ENCODE measurements at places on chromosomes 7 and 10.
A peak's percentile ranks its signal among the peaks of the same experiment; 100 is the strongest.

- no peak for DNase-seq
Measured at GRCh38 chr10:79090134-79090803, 21.5 kb downstream of the ZMIZ1 start.

DNA sequence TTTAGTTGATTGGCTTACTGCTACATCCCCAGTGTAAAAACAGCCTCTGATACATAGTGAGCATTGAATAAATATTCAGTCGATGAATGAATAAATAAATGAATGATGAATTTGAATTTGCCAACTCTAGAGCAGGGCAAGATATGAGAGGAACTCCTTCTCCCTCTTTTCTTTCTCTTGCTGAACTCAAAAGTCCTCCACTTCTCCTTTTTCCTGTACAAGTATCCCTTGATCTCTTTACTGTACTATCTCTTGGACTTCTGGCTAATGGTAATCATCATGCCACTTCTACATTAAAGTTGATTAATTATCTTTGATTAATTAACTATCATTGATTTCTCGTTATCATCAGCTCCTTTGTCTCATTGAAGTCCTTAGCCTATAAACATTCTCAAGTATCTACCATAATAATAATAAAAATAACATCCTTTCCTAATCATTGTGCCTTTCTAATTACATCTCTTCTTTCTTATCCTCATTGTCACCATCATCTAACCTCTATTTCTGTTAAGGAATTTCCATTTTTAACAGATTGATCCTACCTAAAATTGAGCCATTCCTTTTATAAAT is 10.6 kb downstream of the CPED1 start:
- no peak for DNase-seq

DNA sequence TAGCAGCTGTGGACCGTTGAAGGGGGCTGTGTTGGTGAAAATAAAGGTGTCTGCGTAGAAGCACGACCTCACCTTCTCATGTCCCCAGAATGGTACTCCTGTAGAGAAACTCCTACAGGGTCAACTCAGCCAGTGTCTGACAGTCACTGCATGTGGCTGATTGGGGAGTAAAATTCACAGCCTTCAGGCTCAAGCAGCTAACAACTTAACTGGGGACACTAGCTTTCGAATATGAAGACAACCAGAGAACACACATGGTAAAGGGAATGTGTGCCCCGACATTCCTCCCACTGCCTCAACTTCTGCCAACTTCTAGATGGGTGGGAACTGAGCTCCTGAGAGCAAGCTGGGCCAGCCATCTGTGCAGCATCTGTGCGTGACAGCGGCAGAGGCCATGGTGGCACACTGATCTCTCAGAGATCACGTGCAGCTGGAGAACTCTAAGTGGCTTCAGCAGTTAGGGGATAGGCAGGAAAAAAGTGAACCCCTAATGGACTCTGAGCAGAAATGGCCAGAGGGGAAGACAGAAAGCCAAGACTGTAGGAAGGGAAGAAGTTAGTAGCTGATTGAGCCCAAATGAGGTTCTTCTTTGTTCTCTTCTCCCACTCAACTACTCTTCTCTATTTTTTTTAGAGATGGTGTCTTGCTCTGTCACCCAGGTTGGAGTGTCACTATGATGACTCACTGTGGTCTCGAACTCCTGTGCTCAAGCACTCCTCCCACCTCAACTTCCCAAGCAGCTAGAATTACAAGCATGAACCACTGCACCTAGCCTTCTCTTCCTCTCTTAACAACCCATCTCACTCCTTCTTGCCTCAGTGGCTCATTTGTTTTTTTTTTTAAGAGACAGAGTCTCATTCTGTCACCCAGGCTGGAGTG is 280.8 kb downstream of the ZEB1 start:
- no peak for DNase-seq

- peak; percentile 6 for DNase-seq
Measured at GRCh38 chr10:36280321-36280741, 638.2 kb upstream of the FZD8 start.

Measured in T1000 (cell line).